ENCODE measurements at places on chromosomes 6 and 20.

GRCh38 chr6:167212713-167213005 is 54.9 kb upstream of the GPR31 start:
- DNase-seq, result no peak

- DNase-seq, result no peak
These were observed 22.5 kb upstream of the PRIM2 start for GRCh38 chr6:57294862-57295445.

DNA sequence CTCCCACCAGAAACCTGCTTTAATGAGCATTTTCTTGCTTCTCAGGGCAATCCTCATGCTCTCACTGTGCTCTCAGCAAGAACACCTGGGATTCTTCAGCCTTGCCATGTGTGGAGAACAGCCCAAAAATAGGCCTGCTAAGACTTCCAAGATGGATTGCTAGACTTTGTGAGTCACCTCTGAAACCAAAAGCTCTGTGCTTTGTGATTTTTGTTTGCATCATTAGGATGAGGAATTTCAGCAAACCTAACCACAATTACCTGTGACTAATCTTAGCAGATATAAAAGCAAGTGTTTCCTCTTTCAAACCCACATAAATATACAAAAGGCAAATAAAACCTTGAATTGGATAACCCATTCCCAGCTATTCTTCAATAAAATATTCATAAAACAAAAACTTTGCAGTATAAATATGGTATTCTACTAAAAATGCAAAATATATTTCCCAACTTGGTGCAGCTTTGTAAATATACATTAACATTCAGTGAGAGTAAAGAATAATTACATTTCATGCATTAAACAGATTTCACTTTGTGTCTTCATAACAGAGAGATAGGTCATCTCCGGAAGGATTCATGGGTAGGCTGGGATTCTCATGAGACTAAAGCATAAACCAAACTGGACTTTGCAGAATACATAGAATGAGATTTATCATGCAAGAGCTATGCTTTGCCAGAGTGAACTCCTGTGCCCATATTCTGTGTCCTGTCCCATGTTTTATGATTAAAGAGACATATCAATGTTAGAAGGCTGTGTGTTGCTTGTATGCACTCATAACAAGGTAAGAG is 33.5 kb downstream of the TPBG start:
- DNase-seq, result peak; percentile 22

DNA sequence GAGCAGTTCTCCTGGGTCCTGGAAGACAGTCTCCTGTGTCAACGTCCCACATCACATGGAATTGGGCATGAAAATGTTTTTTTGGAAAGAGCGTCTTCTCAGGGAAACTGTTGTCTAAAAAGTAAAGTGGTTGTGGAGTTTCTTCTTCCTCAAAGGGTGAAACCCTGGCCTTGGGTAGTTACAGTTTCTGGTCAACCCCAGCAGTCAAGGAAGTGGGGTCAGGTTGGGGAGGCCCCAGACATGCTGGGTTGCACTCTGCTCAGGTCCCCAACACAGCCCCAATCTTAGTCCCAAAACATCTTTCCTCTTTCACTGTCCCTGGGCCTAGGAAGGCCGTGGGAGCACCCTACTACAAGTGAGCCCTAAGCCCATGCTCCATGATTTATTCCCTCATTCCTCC is 996 bp upstream of the NFKBIE start:
- DNase-seq, result no peak

DNA sequence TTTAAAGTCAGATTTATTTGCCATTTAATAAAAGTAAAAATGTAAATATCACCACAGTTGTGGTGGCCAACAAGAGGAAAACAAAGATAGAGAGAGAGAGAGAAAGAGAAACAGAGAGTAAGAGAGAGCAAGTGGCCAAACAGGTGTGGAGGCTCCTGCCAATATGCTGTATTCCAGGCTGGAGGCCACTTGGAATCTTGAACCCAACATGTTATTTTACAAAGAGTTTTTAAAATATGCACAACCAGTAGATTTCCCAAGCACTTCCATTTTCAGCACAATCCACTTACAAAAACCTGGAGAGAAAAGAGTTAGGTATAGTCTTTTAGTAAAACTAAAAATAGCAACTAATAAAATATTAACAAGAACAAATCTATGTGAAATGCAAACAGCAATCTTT is 1323.1 kb upstream of the CITED2 start:
- DNase-seq, result no peak

- DNase-seq, result no peak
These were observed 45.0 kb downstream of the DNAH8 start for GRCh38 chr6:38760097-38760496.

DNA sequence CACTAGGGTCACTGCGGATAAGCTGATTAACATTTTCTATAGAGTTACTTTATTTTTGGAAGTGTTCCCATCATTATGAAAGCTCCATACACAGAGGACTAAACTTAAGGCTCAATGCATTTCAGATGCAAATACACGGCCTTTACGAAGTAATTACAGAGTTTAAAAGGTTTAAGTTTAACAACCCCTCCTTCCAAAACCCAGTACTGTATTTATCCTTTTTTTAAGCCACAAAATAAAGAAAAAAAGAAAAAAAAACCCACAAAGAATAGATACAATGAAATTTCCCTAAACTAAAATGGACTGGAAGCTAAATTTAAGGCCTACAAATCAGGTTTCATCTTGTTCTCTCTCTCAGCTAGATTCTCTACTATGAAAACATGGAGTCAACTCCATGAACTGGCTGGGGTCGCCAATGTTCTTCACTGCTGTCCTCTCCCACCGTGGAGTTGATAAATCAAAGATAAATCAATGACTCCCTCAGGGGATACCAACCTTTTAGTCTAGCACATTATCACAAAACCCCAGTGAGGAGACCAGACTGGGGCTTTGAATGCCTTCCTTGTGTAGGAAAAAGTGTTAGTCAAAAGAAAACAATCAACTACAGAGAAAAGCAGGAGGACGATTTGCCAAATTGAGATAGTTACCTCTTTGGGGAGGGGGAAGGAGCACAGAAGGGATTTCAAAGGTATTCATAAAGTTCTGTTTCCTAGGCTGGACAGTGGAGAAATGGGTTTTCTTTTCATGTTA is 52.5 kb downstream of the TNFRSF21 start:
- DNase-seq, result no peak

DNA sequence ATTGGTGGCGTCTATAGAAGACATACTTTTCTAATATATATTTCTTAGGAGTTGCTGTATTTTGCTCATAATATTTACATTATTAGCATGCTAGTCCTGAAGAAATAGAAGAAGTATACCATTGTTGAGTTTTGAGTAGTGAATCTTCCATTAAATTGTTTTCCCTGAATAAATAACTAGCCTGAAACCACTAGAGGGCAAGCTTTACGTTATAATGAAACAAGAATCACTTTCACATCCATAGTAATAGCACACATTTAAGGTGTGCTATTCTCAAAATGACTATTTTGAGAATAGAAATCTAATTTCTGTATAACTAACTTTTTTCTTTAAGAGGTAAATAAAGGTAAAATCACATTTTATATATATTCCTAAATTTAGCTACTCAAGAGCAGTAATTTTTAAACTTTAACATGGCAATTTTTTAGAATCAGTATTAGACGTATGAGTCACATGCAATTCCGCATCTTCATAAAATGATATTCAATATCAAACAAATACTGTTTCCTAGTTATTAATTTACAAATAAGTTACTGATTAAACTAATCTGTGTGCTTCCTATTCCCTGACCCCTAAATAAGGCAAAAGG is 213.2 kb upstream of the MANEA start:
- peak; percentile 61 for DNase-seq

DNA sequence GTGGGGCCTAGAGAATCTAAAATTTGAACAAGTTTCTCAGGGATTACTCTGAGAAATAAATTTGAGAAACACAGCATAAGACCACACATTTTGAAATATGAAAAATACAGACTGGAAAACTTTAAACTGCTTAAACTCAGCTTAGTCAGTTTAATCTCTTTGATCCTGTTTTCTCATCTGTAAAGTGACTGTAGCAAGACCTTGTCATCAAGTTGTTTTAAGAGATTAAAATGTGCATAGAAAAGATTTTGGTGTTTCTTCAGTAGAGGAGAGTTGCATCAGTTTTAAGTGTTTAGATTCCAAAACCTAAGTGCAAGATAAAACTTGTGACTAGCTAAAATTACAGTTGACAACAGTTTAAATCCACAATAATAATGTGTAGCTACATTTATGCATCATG is 8.1 kb upstream of the BCKDHB start:
- DNase-seq, result no peak

GRCh38 chr20:59364611-59365010 is 64.2 kb downstream of the EDN3 start:
- no peak for DNase-seq

DNA sequence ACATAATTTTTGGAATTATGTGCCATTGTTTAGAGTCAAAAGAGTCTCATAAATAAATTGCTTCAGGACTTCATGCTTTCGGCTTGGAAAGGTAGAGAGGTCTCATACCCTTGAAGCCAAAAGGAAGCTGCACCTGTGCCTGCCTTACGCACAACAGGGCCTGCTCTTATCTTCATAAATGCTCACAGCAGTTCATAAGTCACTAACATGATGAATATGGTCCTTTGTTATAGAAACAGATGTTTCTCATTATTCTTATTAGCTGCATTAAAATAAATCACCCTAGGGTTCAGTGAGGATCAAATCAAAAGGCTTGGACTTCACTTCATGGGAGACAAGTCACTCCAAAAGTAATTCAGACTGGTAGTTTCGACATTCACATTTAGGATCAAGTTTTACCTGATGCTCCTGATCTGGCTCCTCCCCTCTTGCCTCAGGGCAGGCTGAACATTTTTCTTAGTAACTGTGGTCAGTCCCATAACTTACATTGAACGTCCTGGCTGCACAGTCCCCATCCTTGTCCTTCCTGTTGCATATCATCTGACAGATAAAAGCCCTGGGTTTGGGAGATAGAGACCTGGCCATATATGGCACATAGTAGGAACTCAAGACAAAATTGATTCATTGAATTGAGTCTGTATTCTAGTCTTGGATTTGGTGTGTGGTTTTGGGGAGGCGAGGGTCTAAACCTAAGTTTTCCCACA is 20.7 kb upstream of the SH3BGRL2 start:
- no peak for DNase-seq

DNA sequence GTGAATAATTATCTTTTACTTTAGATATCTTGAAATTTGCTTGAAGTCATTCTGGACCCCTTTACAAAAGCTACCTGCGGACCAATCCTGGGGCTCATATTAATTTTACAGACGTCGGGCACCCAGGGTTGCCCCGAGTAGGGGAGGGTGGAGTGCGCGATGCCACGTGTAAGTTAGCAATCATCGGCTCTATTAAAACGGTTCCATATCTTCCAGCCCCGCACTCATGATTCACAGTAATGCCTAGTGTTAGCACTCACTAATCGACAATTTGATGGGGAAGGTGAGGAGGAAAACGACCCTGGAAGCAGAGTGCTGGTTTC is 34.9 kb upstream of the TCF21 start:
- DNase-seq, result no peak

DNA sequence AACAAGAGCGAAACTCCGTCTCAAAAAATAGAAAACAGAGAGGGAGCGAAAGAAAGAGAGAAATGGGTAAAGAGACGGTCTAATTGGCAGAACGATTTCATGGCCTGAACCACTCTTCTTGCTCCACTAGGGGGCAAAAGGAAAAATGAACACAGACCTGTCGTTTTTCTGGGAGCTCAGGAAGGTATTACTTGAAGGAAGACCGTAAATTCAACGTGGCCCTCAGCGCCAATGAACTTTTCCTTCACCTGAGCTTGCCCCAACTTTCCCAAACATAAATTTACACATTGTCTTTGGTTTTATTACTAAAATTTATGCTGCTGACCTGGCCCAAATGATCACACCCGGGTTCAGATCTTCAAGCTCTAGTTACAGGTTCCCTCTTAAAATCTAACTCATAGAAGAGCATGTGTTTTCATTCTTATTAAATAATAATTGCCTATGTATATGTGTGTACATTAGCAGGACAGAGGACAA is 67.3 kb downstream of the ATP9A start:
- DNase-seq, result peak; percentile 54

DNA sequence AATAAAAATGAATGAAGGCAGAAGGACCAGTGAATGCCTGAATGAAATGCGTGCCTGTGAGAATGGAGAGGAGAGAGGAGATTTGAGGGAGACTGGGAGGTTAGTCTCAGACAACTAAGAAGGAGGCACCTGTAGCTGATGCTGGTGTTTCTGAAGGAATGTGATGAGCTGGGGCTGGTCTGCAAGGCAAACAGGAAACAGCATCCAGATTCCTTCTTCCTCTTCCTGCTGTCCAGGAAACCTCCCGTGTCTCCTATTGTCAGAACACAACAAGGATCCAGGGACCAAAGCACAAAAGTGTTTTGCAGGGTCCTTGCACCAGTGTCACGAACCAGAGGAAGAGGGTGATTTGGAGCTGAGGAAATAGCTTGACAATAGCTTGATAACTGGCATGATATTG is 50.4 kb upstream of the TAB2 start:
- DNase-seq, result no peak

DNA sequence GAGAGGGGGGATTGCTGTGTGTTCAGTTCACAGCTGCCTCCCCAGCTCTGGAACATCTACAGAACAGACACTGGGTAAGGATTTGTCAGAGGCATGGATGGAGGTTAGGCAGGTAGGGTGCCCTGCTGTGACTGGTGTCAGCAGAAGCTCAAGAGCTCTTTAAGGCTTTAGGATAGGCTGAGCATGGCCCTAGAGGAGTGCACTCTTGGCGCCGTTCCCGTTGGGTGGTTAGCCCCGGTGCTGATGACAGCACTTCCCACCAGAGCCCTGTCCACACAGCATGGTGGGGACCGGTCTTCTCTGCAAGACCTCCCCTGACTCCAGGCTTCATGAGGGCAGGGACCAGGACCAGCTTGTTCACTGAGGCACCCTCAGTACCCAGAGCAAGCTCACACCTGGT is 262.0 kb downstream of the BMP7 start:
- DNase-seq, result no peak

DNA sequence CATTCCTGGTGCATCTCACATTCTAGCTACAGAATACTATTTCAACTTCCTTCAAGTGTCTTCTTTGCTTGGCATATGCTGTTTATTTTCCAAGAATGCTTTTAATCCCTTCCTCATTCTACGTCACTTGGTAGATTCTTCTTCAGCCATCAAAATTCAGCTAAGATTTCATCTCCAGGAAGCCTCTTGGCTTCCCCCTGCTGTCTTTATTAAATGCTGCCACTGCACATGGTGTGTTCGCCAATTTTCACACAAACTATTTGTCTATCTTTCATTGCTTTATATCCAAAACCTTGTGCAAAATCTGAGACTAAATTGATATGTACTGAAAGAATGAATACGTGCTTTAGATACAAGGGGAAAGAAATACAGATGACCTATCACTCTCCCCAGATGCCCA is 253.0 kb downstream of the RFPL4B start:
- DNase-seq, result no peak

DNA sequence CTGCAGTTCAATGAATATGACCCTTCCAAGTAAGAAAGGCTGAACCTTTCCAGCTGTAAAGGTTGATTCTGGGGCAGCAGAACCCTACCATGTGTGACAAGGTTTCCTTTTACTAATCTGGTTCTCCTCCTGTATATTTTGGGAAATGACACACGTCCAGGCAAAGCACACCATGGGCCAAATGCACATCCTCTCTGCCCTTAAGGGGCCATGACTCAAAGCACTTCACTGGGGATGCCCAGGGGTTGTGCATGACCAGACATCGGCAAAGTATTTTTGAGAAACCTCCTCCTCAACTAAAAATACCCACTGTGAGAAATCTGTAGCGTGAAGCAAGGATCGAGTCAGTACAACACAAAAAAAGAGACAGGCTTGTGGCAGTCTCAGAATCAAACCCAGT is 174.7 kb downstream of the BACH2 start:
- DNase-seq, result no peak
